Activated T-helper 1 cell treated with anti-CD3 and anti-CD28 coated beads, Interleukin-2, amount 50 U/mL, for 16 hours (primary cell): ENCODE measurements at places on chromosomes 7 and 10.

GRCh38 chr7:126716321-126716720, 536.4 kb downstream of the GRM8 start:
- DNase-seq: no peak

GRCh38 chr7:13152755-13153154, 465.3 kb downstream of the ARL4A start:
- no peak for DNase-seq

- DNase-seq: no peak
Observed at GRCh38 chr10:103665162-103665889, 171.8 kb downstream of the NEURL1 start.

DNA sequence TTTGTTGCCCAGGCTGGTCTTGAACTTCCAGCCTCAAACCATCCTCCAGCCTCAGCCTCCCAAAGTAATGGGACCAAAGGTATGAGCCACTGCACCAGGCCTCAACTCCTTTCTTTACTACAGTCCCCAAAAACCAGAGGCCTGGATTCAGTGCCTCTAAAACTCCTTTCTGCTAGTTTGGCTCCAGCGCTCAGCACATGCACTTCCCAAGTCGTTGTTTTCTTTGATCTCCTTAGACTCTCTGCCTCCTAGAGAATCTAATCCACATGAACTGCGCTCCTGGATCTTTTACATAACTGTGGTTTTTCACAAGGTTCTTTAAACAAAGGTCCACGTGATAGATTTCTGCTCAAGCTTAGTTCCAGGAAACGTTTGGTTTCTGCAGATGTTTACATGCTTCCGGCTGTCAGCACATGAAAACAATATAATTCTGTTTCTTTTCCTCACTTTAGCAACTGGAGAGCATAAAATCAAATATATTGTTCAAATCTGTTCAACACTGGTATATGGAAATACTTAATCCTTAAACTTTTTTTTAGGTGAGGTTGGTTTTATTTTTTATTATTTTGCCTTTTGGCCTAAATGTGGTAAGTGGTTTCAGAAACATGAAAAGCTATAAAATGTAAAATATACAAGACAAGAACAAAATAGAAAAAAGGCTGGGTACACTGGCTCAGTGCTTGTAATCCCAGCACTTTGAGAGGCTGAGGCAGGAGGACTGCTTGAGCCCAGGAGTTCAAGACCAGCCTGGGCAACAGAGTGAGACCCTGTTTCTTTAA, 270.5 kb upstream of the MKLN1 start:
- no peak for DNase-seq

DNA sequence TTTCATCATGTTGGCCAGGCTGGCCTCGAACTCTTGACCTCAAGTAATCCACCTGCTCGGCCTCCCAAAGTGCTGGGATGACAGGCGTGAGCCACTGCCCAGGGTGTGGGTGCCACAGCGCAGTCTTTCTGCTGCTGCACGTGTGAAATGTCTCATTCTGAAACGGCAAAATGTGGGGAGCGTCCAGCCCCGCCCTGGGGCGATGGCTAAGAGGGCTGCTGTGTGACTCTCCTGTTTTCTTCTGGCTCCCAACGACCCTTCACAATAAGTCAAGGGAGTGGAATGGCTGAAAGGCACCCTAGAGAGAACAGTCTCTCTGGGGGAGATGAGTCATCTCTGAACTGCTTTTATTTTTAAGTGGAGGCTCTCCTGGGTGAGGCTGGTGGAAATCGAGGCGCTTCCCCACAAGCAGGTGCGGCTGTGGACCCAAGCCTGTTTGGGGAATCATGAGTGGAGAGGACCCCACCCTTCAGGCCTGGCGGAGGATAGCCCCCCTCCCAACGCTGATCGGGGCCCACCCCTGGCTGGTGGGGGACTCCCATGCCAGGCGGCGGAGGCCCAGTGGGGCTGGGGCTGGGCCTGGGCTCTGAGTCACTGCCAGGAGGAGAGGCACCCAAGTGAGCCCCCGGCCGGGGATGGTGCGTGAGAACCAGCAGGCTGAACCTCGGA, 18.0 kb downstream of the ADAP1 start:
- no peak for DNase-seq

DNA sequence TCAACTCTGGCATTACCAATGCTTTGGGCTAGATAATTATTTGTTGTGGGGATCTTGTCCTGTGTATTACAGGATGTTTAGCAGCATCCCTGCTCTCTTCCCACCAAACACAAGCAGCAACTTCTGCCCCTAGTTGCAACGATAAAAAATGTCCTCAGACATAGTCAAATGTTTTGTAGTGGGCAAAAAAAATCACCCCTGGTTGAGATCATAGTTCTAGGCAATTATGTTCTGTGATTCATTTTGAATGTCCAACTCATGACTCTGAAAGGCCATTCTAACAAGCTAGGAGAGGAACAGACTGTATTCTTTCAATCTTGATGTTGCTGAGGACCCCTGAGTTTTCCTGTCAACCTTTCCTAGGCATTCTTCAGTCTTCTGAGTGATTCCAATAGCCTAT, 79.5 kb downstream of the RTKN2 start:
- no peak for DNase-seq

DNA sequence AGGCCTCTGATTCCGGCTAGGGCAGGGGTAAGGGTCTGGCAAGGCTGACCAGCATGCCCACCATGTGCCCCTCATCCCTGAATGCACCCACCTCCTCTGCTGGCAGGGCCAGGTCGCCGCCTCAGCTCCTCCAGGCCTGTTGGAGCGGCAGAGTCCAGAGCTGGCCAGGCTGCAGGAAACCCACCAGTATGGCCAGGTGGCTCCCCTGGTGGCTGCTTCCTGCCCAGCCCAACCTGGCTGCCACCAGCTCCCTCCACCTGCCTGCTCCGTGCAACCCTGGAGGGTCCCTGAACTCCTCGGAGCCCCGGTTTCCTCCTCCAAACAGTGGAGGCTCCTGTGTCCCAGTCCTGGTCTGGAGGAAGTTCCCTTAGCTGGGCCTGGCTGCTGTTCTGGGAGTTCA, 39.6 kb downstream of the MICALL2 start:
- no peak for DNase-seq

DNA sequence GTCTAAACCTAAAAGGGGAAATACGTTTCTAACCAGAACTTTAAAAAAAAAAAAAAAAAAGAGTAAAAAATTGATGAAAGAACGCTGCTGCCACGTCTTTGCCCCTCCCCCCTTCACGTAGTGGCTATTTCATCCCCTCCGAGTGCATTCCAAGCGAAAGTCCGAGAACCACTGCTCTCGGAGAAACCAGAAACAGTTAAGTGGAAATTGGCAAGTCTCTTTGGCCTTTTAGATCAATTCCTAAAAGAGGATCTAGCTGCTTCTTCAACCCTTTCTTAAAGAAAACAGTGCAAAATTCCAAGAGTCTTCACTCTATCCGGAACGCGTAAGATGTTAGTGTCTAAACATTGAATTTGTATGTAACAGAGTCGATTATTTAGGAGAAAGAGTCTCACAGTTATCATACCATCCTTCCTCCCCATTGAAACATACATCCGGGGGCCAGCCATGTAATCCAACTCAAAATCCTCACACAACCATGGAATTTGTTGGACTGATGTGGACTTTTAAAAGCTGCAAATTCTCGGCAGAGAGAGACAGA, 1.1 kb downstream of the P4HA1 start:
- DNase-seq: no peak

DNA sequence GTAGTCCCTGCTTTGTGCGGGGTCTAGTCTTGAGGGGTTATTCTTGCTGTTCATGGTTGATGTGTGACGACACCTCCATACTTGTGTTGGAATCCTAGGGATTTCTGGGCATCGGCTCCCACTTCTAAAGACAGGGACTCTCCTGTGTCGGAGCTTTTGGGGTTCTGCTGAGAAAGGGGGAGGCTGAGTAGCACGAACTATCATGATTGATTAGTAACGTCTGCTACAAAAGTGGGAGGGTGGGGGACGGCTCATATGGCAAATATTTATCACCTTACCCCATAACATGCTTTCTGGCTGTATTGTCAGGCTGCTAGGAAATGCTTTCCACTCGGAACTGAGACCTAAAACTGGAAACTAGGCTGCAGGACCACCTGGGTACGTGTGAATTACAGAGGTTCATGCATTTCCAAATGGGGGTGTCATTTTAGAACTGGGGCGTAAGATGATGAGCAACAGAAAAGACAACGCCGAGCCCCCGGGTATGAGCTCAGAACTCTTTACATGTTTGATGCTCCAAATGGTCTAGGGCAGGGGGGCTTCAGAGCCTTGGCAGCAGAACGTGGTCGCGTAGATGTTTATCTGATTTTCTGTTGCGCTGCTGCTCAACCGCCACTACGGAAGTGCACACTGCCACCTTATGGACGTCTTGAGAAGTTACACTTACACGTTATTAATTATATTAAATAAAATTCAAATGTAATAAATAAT, 15.1 kb upstream of the NME8 start:
- no peak for DNase-seq

DNA sequence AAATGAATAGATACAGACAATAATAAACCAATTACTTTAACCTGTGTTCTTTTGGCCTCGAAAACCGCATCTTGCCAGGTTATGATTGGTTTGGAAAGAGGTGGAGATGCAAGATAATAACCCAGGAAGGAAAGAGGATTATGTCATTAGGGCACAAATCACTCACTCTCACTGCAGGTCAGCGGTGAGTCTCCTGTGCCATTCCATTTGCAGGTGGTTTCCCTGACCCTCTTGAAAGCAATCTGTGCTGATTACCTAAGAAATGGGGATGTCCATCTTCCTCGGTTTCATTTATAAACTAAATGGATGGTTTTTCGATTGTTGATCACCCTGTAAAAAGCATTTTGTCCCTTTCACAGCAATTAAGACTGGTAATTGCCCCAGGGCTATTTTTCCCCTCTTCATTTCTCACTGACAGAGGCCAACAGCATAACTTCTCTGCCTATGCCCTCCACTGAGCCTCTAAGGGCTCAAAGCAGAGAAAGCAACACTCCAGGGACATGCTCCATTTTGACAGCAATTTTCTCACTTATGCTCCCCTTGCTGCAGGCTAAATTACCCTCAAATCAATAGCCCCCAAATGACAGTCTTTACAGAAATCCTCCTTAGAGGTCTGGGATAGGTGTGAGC, 257.5 kb downstream of the IPMK start:
- DNase-seq: no peak

DNA sequence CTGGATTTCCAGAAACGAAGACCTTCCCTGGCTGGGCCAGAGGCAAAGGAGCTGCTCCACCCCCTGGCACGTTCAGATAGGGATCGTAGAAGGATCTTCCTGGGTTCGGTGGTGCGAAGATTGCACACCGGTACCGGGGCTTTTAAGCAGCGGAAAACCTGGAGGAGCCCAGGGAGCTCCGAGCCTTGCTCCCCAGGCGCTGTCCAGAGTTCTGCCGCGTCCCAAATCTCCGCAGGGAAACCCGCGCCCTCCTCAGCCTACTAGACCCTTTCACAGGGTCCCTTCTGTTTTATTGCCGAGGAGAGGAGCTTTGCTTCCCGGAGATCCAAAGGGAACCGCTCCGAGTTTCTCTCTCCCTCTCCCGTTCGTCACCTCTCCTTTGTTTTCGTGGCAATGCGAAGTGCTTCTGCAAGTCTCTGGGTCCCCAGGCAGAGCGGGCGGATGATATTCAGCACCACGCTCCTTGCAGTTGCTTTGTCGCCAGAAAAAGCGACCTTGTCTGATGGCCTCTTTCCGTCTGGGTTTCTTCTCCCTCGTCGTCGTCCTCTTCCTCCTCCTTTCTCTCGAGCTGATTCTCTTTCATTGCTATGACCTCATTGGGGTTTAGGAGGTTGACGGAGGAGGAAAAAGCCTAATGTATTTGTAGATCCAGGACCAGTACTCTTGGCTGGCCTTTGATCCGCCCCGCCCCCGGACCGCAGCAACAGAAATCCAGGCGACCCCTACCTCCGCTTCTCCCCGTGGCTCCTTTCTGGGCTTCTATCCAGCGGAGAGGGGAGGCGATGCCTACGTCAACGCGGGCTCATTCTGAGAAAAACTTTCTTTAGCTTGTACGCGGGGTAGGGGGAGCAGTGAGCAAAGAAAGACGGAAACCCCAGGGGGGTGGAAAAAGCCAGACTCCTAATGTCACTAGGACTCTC, at the start of gene TMEM196:
TMEM196 (minus strand) TSS at position 777 of the 920 bp plus-strand sequence. CDS start 921 bp downstream, outside the sequence.
- DNase-seq: no peak

DNA sequence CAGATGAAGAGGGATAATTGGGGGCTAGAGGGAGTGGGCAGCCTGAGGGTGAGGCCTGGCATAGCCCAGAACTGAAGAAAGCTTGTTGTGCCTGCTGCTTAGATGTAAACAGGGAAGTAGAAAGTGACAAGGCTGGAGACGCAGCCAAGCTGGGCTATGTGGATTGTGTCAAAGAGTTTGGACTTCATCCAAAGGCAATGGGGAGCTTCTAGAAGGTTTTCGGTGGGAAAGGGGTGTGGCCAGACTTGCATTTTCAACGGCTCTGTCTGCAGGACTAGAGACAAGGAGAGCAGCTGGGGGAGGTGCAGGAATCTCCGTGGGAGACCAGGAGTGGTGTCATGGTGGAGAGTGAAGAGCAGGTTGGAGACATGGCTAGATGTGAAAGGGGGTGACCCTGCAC, 48.8 kb downstream of the GOLGA7B start:
- no peak for DNase-seq

- no peak for DNase-seq
Observed at GRCh38 chr7:17558558-17559332, 260.3 kb downstream of the AHR start.

DNA sequence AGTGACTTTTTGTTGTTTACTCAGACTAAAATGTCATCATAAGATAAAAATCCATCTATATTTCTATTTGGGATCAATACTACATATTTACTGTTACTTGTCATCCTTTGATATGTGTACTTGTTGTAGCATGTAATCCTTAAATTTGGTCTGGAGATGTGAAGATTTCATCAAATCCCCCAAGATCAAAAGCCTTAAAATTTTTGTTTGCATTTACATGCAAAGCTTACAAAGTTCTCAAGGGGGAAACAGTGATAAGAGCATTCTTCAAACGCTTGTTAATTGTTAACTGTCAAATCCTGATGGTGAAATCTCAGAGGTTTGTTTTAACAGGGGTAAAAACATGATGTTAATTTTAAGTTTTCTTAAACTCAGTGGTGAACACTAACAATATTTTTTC, 84.9 kb upstream of the SKAP2 start:
- DNase-seq: no peak

- DNase-seq: no peak
Observed at GRCh38 chr7:25653384-25653783, 425.1 kb upstream of the NPVF start.

DNA sequence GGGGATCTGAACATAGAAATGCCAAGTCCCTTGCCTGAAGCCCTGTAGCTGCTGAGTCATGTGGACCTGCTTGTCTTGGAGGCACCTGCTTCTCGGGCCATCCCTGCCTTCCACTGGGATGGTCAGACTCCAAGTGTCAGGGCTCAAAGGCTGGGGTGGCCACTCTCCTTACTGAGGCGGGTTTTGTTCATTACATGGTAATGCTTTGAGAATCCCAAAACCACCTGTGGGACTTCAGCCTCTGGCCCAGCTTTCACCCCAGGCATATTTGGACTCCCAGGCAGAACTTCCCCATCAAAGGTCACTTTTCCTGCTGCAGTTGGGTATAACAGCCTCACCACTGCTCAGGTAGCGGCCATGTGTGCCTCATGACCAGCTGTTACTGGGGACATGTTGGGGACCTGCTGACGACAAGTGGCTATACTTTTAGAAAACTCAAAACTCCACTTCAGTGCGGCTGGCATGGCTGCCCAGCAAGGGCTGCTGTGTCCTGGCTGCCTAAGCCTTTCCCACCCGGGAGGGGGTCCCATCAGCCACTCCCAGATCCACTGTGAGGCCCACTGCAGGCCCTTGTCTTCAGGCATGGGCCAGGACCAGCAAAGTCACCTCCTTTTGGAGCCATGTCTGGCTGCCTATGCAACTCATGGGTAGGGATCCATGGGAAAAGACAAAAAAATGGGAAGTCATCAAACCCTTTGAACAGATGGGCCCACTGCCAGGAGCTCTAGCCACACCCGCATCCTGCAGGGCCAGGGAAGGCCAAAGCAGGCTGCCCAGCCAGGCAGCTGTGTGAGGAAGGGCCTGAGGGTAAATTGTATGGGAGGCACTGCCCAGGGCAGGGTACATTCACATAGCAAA, 96.7 kb downstream of the ARHGAP22 start:
- no peak for DNase-seq
